ENCODE measurements at places on chromosomes 11 and 22.

GRCh38 chr22:37515901-37516300, 3.3 kb downstream of the CARD10 start:
- DNase-seq, result no peak

- no peak for DNase-seq
Measured at GRCh38 chr11:15937601-15938120, 418.7 kb downstream of the SOX6 start.

DNA sequence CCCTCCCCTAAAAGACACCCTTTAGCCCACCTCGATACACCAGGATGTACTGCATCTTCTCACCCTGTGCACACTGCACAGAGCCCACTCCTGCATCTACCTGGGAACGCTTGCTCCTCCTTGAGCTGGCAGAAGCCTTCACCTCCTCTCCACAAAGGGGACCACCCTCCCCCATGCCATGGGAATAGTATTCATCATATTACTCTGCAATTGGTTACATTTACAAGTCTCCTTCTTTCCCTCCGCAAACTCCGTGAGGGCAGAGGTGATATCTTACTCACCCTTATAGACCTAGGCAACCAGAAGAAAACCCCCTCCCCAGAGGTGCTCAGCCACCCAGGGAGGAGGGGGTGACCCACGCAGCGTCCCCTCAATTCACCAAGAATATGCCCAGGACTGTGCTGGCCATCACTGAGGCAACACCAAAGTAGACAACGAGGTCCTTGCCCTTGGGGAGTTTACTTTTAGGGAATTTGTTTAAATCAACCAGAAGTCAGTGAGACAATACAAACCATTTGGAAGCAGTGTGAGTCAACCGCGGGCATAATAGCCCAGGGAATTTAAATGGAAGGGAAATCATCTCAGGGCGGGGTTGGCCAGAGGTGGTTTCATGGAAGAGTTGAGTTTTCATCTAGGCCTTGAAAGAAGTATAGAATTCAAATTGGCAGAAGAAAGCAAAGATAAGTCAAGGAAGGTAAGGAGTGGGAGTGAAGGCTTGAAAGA, 214.5 kb downstream of the BARX2 start:
- DNase-seq, result no peak

DNA sequence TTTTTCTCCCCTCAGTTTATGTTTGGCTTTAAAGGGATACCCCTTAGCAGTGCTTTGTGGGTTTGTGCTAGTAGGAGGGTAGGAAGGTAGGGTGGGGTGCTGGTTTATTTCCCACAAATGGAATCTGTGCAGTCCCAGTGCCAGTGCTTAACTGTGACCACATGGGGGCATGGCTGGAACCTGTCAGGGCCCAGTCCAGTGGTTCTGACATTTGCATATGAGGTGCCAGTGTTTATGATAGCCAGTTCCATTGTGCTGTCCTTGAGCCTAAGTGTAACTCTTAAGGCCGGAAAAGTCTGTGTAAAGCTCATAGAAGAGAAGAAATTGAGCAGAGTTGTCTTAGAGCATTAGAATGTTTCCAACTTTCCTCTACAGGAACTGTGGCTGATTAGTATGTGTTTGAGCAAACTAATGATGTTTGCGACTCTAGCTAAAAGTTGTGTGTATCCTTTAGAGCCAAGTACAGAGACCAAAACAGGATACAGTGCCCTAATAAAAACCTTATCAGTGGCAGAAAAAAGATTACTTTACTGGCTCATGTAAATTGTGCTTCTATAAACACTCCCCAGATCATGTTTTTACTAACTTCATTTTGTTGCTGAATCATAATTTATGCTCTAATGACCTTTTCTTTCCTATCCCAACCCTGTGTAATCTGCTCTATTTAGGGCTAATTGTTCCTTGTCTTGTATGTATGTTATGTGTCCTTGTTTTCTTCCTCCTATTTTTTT, 38.1 kb downstream of the DIXDC1 start:
- no peak for DNase-seq

- DNase-seq, result no peak
Measured at GRCh38 chr11:19743622-19744021, 31.0 kb downstream of the NAV2 start.

Data from stimulated activated CD4-positive, alpha-beta T cell treated with anti-CD3 and anti-CD28 coated beads, Interleukin-4, amount 100 ng/mL, for 4 hours (primary cell).